ENCODE measurements at places on chromosomes 4 and X.

- no peak for DNase-seq
Measured at GRCh38 chr4:151263455-151263854, 13.5 kb upstream of the PRSS48 start.

DNA sequence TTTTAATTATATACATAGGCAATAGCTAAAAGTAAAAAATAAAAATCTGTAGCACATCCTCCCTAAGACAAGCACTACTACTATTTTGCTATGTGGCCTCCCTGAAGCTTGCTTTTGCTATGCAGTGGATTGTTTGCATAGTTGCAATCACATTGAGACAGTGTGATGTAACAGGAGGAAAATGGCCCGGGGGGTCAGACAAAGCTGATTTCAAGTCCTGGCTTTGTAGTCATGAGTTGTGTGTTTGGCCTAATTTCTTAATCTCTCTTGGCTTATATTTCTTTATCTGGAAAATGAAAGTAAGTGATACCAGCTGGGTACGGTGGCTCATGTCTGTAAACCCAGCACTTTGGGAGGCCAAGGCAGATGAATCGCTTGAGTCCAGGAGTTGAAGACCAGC lies 166.6 kb downstream of the LHFPL1 start:
- DNase-seq, result no peak

DNA sequence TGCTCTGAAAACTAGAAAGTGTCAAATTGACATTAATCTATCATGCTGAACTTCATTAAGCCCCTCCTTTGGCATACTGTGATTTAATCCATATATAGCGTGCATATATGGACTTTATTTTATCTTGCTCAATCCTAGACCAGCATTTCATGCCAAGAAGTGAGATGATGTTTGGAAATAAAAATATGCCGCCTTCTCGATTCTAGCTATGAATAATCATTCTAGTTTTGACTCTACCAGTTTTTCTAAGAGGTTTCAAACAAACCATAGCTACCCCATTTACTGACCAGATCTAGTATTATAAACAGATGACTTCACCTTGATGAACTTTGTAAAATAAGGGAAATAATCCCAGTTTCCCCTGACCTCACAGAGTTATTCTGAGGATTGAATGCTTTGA lies 95.0 kb downstream of the ARX start:
- no peak for DNase-seq

DNA sequence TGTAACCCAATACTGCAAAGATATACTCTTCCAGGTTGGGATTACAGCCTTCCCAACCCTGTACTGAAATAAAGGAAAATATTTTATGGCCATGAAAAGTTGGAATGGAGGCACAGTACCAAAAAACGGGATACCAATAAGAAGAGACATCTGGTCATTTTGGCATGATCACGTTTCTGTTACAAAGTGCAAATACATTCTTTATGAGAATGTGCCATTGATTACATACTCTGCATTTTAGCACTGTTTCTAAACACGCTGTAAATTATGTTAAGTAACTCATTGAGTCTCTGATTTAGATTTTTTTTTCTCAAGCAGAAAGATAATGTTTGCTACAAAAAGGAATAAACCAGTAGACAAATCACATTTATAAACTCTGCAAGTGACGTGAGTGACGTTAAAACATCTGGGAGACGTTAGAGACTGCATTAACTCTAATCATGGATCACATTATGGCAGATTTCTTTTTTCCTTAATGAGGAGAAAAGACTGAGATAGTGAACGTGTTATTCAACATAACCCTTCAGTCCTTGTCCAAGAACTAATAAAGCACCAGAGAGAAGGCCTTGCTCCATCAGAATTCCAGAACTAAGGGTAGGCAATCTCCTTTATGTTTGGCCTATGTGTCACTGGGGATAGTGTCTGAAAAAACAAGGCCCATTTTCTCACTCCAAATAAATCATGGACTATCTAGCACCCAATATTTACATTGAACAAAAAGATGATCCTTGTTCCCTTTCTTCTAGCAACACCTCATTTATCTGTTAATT lies 31.0 kb downstream of the UNC5C start:
- no peak for DNase-seq

GRCh38 chr4:125140966-125141495 lies 173.7 kb upstream of the FAT4 start:
- DNase-seq, result no peak

DNA sequence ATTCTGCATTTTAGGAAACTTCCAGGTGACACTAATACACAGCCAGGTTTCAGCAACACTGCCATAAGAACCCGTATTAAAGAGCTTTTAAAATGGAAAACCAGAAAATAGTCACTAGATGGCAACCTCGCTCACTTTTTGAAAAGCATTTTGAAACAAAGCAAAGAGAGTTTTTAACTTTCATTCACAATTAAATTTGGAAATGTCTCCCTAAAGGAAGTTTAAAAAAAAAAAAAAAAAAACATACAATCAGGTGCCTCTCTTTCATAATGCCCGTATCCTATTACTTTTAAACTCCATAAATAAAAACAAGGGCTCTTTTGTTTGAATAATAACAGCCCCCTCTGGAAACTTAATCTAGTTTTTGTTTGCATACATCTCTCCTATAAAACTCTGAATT lies 20.3 kb downstream of the MEPE start:
- DNase-seq, result no peak

- no peak for DNase-seq
Measured at GRCh38 chrX:102697494-102697893, 14.8 kb upstream of the GPRASP2 start.

- DNase-seq, result no peak
Measured at GRCh38 chr4:865121-865465, 39.2 kb upstream of the CPLX1 start.
